SK-N-MC (cell line): ENCODE measurements at places on chromosomes 6 and 20.

- DNase-seq, result no peak
Measured at GRCh38 chr6:168132531-168133167, 53.6 kb upstream of the FRMD1 start.

DNA sequence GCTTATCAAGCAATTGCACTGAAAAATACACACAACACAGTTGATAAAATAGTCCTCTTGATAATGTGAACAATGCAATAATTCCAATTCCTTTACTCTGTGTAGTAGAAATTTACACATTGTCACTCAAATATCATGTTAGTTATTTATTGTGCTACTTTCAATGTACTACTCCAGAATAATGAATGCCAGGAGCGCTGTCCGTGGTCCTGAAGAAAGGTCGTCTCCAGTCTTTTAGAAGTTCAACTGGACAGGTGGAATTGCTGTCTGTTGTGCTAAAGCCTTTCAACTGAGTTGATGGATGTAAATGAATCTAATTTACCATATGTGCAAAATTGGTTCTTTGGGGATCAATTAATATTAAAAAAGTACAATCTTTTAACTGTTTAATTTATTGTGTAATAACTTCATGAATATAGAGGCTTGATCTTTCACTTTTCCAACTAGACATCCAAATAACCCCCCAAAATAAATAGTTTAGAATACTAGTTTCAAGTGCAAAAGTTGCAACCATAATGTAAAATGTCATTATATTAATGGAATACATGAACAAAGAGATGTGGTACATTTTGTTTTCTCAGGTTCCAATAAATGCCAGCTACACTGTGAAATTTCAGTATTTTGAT is 3.2 kb downstream of the GRIK2 start:
- no peak for DNase-seq

DNA sequence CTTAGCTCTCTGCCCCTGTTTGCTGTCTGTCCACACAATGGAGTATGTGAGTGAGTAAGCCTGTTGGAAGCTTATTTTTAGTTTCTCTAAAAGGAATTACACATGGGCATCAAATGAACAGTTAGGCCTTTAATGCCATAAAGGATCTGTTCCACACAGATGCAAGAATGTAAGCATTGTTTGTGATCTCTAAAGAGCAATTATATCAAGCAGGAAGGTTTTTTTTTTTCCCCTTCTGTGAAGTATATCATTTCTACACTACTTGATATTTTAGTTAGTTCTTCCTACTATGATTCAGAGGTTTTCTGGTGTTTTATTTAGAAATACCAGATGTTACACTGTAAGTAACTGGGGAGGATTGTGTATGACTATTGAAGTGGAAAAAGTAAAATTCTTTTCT is 627.5 kb downstream of the COL12A1 start:
- no peak for DNase-seq

DNA sequence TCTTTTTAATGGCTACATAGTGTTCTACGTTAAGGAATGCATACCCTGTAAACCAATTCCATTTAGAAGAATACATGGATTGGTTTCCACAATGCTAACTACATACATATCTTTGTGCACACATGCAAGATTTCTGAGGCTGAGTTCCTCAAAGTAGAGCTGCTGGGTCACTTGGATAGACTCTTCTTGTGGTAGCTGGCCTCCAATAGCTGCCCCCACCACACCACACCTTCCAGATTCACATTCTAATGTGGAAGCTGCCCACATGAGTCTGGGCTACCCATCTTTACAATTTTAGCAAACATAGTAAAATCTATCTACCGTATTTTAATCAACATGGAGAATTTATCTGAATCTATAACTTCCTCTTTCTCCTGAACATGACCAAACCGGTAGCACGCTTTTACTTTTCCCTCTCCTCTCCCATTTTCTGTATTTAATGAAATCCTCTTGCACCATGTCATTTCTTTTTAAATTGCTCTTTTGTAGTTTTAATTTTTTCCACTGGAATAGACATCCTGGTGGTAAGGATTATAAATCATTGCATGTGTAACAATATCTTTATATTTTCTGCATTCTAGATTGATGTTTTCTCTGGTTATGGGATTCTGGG is 74.7 kb upstream of the CITED2 start:
- no peak for DNase-seq

DNA sequence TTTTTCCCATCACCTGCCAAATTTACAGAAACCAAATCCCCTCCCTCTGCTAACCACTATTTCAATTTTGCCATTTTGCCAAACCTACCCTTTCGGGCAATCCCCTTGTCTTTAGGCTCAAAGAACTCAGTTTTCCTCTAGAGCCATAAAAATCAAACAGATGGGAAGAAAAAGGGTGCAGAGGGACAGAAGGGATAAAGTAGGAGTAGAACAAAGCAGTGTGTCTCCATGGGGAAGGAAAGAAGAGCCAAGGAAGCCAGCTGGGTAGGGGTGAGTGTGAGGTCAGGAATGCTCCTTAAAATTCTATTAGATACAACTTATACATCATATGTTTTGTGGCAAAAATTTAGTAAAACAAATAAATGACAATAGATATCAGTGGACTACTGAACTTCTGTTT is 316.5 kb downstream of the BTBD9 start:
- DNase-seq, result no peak

DNA sequence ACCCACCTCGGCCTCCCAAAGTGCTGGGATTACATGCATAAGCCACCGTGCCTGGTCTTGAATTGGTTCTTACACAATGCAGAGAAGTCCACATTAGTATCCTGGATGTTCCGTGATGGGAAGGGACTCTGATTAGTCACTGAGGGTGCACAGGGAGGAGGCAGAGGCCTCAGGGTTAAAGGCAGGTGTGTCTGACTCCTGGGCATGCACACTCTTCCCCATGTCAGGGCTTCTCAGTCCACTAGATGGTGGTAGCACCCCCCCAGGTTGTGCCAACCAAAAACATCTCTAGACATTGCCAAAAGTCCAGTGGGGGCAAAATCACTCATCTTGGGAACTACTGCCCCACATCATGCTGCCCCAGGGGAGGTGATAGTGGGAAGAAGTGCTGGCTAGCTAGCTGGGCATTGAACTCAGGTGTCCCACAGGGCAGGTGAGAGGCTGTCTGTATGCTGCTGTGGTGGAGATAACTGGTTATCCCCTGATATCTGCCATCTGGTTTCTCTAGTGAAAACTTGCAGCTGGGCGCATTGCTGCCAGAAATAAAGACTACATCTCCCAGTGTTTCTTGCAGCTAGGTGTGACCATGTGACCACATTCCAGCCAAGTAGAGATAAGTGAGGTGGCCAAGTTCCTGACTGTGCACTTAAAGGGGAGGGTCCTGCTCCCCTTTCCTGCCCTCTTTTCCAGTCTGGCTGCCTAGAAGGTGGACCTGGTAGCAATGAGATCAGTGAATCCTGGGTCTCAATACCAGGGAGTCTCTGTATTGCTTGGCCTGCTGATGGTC is 8.4 kb upstream of the NSFL1C start:
- DNase-seq, result no peak

DNA sequence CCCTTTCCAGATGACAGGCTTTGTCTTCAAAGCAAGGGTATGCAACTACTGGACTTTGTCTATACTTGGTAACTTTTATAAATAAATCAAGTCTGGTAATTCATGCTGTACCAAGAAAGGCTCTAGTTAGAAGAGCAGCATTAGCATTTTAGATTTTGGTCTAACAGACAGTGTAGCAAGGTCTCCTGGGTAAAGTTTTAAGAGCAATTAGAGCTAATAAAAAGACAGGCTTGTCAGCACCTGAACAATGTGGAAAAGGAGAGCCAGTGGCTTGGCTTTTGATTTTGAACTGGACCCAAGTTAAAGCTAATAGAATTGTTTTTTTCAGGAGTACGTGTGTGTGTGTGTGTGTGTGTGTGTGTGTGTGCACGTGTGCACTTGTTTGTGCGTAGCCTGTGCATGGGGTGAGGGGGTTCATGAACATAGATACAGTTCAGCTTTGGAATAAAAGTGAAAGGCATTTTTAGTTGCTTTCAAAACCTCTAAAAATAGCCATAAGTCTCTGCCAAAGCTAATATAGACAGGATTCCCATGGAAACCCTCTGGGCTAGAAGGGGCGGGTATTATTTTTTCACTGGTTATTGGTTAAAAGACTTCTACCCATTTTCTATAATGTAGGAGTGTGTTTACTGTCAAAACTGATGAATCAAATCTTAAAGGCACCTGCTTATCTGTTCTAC is 138.4 kb downstream of the KCNQ5 start:
- DNase-seq, result no peak

- DNase-seq, result no peak
Measured at GRCh38 chr6:75619230-75619899, 17.7 kb downstream of the SENP6 start.

DNA sequence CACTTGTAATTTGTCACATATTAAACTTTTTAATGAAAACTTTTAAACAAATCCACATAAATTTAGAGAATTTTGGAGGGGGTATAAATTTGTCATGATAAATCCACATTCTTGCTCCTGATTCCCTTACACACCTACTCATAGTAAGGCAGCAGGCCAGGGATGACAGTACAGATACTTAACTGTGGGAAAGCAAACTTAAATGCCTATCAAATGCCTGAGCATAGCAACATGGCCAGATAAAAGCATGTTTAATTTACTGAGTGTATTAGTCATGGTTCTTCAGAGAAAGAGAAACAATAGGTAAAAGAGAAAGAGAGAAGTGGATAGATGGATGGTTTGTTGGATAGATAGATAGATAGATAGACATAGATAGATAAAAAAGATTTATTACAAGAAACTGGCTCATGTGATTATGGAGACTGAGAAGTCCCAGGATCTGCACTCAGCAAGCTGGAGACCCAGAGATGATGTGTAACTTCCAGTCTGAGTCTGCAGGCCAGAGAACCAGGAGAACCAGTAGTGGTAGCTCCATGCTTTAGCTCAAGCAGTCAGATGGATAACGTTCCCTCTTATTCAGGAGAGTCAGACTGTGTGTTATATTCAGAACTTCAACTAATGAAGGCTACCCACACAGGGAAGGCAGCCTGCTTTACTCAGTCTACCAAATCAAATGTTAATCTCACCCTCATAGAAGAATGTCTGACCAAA is 15.9 kb upstream of the ADGRF1 start:
- DNase-seq, result no peak

- DNase-seq, result no peak
Measured at GRCh38 chr20:16481977-16482376, 91.3 kb downstream of the KIF16B start.

- peak; percentile 78 for DNase-seq
Measured at GRCh38 chr20:37911838-37912281, 8.9 kb downstream of the VSTM2L start.

- no peak for DNase-seq
Measured at GRCh38 chr6:125132058-125132457, 21.5 kb upstream of the TPD52L1 start.

- no peak for DNase-seq
Measured at GRCh38 chr6:5318617-5319272, 57.4 kb downstream of the FARS2 start.

GRCh38 chr6:24536466-24536865 is 41.7 kb downstream of the ALDH5A1 start:
- peak; percentile 78 for DNase-seq

- no peak for DNase-seq
Measured at GRCh38 chr6:10363911-10364310, 51.0 kb downstream of the TFAP2A start.

DNA sequence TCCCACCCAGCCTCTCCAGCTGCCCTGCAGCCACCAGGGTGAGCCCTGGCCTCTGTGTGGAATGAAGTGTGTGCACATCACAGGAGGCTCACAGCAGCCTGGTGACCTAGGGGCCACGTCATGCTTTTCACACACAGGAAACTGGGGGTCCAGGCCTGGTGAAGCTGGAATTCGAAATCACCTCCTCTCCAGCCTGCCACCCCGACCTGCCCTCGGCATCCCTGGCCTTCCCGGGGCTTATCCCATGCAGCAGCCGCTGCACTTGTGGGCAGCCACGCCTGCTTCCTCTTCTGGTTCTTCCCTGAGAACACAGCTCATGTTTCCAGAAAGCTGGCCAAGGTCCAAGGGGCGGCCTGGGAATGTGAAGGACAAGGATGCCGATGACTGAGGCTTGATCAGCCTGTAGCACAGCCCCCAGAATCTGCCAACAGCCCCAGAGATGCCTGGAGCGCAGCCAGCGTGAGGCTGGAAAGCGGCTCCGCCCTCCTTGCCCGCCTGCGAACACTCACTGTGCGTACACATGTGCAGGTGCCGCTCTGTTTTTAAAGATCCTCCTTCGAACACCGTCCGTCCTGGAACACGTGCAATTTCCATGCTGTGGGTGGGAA is 4.2 kb upstream of the NTSR1 start:
- no peak for DNase-seq

GRCh38 chr20:48638546-48638945 is 189.3 kb downstream of the PREX1 start:
- DNase-seq, result no peak

- DNase-seq, result no peak
Measured at GRCh38 chr6:143335865-143336264, 114.6 kb downstream of the ADAT2 start.

DNA sequence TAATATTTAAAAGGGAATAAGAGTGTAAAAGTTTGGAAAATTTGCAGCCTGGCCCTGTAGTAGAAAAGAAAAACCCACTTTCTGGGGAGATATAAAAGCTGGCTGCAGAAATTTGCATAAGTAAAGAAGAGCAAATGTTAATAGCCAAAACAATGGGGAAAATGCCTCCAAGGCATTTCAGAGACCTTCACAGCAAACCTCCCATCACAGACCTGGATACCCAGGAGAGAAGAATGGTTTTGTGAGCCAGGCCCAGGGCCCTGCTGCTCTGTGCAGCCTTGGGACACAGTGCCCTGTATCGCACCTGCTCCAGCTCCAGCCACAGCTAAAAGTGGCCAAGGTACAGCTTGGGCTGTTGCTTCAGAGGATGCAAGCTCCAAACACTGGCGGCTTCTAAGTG is 113.8 kb downstream of the BTBD9 start:
- DNase-seq, result no peak

GRCh38 chr6:44489910-44490604 is 102.6 kb downstream of the CDC5L start:
- no peak for DNase-seq

DNA sequence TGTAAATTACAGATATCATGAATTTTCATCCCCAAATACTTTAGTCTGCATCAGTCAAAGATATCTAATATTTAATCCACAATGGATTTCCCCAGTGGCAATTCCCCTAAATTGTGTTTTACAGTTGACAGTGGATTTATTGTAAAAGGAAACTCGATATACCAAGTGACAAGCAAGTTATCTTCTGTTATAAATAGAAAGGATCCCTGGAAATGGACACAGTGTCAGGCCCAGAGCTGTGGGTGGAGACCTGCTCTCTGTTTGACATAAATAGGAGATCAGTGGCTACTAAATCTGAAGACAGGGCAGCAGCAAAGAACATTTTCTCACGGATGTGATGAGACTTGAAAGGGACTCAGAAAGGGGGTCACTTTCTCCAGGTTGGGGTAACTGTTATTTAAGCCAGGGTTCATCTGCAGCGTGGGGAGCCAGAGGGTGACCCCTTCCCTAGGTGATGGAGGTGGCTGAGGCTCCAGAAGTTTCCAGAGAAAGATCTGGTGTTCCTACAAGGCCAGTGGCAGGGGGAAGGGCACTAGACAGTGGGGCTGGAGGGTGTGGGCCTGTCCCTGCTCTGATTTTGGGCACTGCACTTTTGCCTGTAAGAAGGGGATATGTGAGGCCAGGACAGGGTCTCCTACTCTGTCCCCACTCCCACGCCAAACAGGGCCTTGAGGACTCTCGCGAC is 12.3 kb upstream of the FAM110A start:
- DNase-seq, result no peak
